ENCODE measurements at places on chromosomes 16 and 17.

GRCh38 chr17:49201481-49201927 is 8.9 kb downstream of the GNGT2 start:
- DNase-seq = no peak

DNA sequence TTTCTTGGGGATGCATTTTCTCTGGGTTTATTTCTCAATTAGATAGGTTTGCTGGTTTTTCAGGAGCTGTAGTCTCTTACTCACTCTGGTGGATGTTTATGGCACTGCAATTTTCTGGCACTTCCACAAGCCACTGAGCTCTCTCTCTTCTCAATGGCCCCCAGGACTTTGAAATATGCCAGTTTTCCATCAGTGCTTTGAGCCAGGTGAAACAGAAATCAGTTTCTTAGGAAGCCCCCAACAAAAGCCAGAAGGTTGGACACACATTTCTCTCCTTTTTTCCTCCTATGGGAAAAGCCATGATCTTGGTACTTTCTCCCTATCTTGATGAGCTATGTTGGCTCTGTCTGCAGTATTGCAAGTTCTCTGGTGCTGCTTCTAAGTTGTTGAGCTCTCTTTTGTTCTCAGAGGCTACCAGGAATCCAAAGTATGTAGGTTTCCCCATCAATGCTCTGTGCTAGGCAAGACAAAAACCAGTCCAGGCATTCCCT is 90.7 kb upstream of the SMIM36 start:
- no peak for DNase-seq

GRCh38 chr16:85514295-85514597 is 98.9 kb upstream of the GSE1 start:
- DNase-seq = no peak

DNA sequence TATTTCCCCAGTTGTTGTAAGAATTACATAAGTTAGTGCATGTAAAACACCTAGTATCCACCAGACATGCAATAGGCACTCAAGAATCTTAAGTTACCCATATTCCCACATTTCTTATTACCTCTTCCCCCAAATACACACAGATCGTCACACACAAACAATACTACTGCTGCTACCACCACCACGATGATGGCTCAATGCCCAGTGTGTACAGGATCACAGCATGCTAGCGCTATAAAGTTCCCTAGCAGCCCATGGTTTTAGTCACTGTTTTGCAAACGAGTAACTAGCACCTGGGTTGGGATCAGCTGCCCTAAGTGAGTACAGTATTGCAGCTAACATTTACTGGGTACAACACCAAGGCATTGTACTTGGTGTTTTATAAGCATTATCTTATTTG is 411.7 kb downstream of the UTP18 start:
- DNase-seq = no peak

DNA sequence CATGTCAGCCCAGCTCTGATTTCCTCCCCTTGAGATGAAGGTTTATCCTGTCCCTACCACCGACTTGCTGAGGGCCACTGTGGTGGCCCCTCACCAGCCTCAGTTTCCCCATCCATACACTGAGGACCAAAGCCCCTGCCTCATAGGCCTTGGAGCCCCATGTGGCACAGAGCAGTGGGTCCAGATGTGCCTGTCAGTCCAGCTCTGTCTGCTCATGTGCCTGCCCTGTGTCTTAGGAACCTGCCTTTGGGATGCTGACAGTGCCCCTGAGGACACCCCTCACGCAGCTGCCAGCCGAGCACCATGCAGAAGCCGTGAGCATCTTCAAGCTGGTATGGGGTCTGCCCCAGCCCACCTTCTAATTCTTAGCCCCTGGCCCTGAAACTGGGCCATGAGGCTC is 35.7 kb downstream of the MYO15A start:
- DNase-seq = no peak

DNA sequence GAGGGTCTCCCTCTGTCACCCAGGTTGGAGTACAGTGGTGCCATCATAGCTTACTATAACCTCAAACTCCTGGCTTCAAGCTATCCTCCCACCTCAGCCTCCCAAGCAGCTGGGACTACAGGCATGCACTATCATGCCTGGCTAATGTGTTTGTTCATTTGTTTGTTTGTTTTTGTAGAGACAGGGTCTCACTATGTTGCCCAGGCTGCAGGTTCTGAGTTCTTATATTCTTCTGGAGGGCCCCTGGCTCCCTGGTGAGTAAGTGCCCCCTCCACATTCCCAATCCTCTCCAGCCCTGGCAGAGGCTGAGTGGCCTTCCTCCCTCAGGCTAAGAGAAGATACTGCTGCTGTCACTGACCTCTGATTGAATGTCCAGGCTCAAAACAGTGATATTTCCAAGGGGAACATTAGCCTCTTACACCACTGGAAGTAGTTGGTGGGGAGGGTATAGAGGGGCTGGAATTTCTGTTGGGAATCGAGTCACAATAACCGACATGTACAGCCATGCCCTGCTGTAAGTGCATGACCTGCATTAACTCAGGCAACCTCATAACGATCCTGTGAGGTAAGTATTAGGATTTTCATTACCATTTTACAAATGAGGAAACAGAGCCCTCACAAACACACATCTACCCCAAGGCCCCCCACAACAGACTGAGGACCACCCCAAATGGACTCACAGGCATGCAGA is 2.7 kb upstream of the ETV4 start:
- no peak for DNase-seq

DNA sequence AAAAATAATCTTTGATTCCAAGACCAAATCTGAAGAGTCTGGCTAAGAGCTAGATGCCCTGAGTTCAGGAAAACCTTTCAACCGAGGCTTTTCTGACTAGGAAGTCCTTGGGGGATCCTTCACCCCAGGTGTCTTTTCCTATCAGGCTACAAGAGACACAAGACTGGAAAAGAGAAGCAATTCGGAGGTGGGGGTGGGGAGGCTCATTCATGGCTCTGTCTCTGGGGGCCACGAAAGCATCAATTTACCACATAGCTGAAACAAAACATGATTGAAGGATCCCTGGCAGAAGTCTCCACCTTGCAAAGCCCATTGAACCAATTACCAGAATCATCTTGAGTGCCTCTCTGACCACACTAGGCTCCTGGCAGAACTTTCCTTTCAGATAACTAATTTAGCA is 239.8 kb upstream of the SALL1 start:
- no peak for DNase-seq

DNA sequence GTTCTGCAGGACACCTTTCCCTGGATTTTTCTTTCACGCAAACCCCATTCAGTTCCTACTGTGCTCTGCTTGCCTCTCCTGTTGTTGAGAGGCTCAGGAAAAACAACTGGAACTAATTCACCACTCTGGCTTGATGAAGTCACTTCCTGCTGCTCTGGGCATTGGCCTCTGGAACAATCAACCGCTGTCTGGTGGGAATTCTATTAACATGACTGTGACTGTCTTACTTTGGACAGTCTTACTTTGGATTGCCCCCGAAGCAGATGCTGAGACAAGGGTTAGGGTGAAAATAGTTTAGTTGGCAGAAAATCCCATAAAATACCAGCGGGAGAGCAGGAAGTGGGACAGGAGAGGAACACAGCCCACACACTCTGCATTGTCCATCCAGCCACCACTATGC is 90.0 kb upstream of the HSBP1 start:
- DNase-seq = no peak

- DNase-seq = no peak
These were observed 19.3 kb upstream of the ITGA3 start for GRCh38 chr17:50036455-50037261.

GRCh38 chr16:13453938-13454553 is 465.9 kb upstream of the ERCC4 start:
- peak; percentile 3 for DNase-seq

- no peak for DNase-seq
These were observed 309.4 kb upstream of the CDH5 start for GRCh38 chr16:66057057-66057456.

- no peak for DNase-seq
These were observed 13.9 kb downstream of the OTOP3 start for GRCh38 chr17:74949455-74950115.

GRCh38 chr17:49003557-49004511 is 6.6 kb downstream of the IGF2BP1 start:
- no peak for DNase-seq

GRCh38 chr17:82153745-82154375 is 55.8 kb upstream of the FASN start:
- peak; percentile 76 for DNase-seq

- DNase-seq = no peak
These were observed 198 bp upstream of the PYDC1 start for GRCh38 chr16:31217136-31217530.

DNA sequence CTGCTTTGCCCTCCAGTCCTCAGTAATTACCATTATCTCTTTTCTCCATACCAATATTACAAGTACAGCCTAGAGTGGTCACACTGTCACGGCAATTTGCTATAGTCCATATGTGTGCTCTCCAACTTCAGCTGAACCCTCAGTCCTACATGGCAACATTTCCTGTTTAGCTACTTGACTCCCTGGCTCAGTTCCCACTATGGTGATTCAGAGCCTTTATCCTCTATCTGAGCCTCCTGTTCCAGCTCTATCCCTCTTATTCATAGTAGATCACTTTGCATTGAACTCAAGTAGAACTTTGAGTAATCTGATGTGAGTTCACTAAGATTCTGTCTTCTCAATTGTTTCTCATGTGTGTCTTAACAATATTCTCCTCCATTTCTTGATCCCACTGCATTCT is 43.7 kb upstream of the GOSR1 start:
- DNase-seq = no peak

- no peak for DNase-seq
These were observed 178.0 kb downstream of the RPTOR start for GRCh38 chr17:80722661-80723060.

- no peak for DNase-seq
These were observed 6.4 kb downstream of the NGFR start for GRCh38 chr17:49501496-49501895.

DNA sequence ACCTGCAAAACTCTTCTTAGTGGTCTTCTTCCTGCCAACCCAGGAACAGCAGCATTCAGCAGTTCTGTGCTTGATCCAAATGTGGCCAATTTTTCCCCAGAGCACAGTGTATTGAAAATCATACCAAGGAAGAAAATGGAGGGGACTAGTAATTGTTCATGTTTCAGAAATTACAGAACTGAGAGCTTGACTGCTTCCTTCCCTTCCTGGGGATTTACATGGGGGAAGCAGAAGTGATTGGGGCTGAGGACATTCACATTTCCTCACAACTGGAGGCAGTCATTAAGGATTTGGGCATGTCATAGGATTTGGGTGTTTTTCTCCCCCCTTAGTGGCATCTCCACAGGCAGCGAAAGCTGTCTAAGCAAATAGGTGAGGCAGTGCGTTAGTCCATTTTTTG is 19.7 kb downstream of the CIITA start:
- no peak for DNase-seq

DNA sequence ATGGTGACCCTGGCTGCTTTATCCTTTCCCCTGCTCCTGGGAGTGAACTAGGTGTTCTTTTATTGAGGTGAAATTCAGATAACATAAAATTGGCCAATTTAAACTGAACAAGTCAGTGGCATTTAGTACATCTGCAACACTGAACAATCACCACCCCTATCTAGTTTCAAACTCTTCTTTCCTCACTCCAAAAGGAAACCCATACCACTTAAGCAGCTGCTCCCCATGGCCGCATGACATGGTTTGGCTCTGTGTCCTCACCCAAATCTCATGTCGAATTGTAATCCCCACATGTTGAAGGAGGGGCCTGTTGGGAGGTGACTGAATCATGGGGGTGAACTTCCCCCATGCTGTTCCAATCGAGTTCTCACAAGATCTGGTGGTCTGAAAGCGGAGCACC is 154.1 kb downstream of the STX8 start:
- no peak for DNase-seq

DNA sequence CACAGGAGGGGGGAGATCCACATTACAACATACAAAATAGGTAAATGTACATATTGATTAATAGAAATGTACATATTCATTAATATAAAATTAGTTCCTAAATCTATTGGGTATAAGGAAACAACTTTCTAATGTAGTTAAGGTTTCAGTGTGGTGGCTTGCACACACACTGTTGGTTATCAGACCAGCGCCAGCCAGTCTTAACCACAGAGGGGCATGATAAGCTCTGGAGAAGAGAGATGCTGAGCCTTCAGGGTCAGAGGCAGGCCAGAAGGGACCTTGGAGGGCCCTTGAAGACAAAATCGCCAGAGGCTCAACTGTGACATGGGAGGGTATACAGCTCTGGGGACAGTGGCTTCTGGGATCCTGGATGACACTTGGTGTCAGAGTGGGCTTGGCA is 10.9 kb upstream of the ZFP90 start:
- no peak for DNase-seq

DNA sequence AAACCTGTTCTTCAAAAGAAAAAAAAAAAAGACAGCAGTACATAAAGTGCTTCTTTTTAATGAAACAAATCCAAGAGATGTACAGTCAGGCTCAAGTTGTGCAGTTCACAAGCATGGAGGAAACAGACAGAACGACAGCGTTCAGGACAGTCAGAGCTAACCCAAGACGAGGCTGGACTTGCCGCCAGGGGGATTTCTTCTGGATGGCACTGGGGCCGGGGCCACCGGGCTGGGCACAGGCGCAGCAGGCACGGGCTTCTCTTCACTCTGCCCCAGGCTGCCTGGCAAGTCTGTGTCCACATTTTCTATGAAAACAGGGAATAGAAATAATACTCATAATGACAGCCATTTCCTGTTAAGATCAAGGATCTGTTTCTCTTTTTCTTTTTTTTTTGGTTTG is 4.4 kb upstream of the NT5C start:
- no peak for DNase-seq

DNA sequence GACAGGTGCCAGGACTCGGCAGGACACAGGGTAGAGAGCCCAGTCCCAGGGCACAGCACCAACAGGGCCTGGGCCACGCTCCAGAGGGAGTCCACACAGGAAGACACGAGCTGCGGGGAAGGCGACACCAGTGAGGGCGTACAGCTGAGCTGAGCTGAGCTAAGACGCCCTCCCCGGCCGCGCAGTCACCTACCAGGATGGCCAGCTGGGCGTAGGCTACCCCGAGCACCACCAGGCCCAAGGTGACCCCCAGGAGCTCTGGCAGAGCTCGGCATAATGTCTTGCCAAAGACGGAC is 42.6 kb downstream of the TSC2 start:
- no peak for DNase-seq

DNA sequence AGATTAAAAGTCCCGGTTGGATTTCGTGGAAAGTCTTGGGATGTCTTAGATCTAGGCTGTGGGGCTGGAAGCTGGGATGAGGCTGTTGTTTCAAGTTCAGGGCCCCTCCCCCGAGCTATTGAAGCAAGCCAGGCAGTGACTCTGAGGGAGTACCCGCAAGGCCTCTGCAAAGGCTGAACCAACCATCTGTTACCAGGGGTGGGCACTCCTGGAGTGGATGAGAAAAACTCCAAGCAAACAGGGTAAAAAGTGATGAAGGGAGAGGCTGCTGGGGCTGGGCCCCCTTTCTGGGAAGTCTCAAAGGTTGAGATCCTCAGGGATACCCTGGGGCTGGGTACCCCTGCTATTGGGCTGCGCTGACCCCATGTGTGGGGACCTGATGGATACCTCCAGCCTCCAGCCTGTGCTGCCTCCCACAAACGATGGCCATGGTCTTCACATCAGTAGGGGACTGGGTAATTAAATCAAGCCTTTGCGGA is 82.4 kb upstream of the KIFC3 start:
- DNase-seq = no peak
